Right hindlimb (tissue), 1 donor: ENCODE measurements at places on chromosomes 2 and 18.

DNA sequence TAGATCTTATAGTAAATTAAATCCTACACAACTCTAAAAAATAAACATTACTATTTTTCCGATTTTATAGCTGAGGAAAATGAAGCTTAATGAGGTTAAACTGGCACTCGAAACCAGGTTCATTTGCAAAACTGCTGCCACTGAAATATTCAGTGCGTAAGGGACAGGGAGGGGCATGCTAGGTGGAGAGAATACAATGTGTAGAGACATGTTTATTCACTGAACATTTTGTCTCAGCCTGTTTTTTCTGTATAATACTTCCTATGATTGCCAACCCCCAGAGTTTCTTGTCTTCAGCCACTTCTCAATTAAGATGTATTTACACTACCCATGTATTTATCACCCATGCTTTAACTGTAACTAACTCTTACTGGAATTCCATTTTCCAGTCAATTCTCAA, 31.6 kb upstream of the ZNF804A start:
- no peak for DNase-seq

GRCh38 chr2:100682536-100682935, 119.7 kb downstream of the PDCL3 start:
- DNase-seq, result no peak

GRCh38 chr18:9334973-9335696, 562 bp downstream of the TWSG1 start:
- no peak for DNase-seq

GRCh38 chr18:77359561-77360314, 110.1 kb downstream of the GALR1 start:
- DNase-seq, result no peak

- no peak for DNase-seq
Observed at GRCh38 chr2:45713136-45713535, 61.7 kb downstream of the PRKCE start.

- no peak for DNase-seq
Observed at GRCh38 chr2:84972207-84972783, 1.3 kb downstream of the KCMF1 start.
